ENCODE measurements at places on chromosomes 6 and 20. TPM values are rescaled to one million over a fixed set of nuclear protein-coding genes. Genes with fewer than 3 reads are reported as not detected.

ARG1 gene
- 0.30 TPM for total RNA-seq

SSTR4 gene
- total RNA-seq = not detected

DNA sequence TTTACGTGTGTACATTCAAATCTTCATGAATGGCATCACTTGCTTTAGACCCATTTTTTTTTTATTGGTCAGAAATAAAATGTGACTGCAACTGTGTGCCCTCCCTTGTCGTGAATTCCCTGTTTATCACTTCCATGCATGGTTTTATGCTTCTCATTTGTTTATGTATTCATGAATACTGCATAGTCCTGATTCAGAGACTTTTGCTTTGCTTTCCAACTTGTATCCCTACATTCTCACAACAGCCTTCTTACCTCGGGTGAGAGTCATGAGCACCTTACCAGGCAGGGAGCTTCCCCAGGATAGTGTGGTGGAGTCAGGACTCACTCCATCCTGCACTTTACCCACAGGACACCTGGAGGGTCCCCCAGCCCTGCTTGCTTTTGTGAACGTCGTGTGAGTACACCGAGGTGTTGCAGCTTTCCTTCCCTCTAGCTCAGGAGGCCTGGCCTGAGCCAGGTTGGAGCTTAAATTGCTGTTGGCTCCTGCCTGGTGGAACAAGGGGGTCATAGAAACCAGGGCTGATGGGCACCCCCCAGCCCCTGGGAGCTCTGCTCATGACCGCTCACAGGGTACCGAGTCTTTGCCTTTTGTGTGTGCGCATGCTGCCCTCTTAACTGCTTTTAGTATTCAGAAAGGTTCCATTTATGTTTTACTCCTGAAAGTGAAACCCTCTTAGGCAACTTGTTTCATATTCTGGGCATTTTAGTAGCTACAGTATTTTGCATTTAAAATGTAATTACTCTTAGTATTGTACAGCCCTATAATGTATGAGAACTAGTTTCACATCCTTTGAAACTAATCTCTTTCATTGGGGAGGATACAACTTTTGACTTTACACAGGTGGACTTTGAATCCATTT is 66.0 kb downstream of the CDS2 start:
- DNase-seq = no peak

GRCh38 chr6:90820436-90820835 is 233.6 kb upstream of the MAP3K7 start:
- no peak for DNase-seq

DNA sequence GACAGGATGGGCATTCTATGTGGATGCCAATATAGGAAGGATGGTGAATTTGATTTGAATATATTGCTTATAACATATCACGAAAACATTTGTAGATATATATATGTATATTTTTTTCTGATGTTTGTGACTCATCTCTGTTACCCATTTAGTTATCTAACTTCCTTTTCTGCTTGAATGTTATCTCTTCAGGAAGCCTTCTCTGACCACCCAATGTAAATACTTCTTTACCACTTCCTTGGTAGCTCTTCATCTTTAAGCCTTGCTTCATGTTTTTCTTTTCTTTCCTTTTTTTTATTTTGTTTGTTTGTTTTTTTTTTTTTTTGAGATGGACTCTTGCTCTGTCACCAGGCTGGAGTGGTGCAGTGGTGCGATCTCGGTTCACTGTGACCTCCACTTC is 260.5 kb upstream of the EPHA7 start:
- DNase-seq = no peak

DNA sequence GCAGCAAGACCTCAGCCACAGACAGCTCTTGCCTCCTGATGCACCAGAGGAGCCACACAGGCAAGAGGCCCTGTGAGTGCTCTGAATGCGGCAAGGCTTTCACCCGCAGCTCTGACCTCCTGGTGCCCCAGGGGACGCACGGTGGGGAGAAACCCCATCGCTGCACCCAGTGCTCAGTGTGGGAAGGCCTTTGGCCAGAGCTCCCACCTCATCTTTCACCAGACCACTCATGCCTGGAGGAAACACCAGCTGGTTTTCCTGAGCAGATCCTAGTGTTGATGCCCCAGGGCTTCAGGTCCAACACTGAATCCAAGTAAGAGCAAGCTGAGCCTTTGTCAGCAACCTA is 37.0 kb upstream of the XRN2 start:
- DNase-seq = no peak

- DNase-seq = no peak
Observed at GRCh38 chr6:151098166-151098565, 141.6 kb upstream of the AKAP12 start.

- DNase-seq = peak; percentile 67
Observed at GRCh38 chr20:31602779-31603441, 2.2 kb upstream of the ID1 start.

Measured in right atrium auricular region (tissue), 2 donors.